BJ (cell line): ENCODE measurements at places on chromosomes 5 and 9. TPM values are rescaled to one million over a fixed set of nuclear protein-coding genes. Genes with fewer than 3 reads are reported as not detected.

PCDHGC4 gene
- 0.49 TPM in 2 replicates for polyA plus RNA-seq

SHOC1 gene
- polyA plus RNA-seq: not detected in 2 replicates

VCAN gene
- polyA plus RNA-seq: 22.2 and 38.0 TPM in 2 replicates

CAAP1 gene
- polyA plus RNA-seq: 5.2 and 9.8 TPM in 2 replicates

ADAMTS16 gene
- 0.04 and 0.05 TPM in 2 replicates for polyA plus RNA-seq

GOLM1 gene
- 34.7 and 35.9 TPM in 2 replicates for polyA plus RNA-seq

MYO10 gene
- 17.1 TPM in 2 replicates for polyA plus RNA-seq

SPINK4 gene
- not detected in 2 replicates for polyA plus RNA-seq

ZNF608 gene
- polyA plus RNA-seq: 0.43 and 0.54 TPM in 2 replicates

RASGRF2 gene
- 0.85 and 1.3 TPM in 2 replicates for polyA plus RNA-seq

PLEKHG4B gene
- polyA plus RNA-seq: 0.72 and 1.4 TPM in 2 replicates

MLANA gene
- polyA plus RNA-seq: not detected in 2 replicates

NR6A1 gene
- 0.23 and 0.25 TPM in 2 replicates for polyA plus RNA-seq

RAPGEF1 gene
- polyA plus RNA-seq: 26.9 and 31.6 TPM in 2 replicates
